ENCODE measurements at places on chromosomes 13 and 19. TPM values are rescaled to one million over a fixed set of nuclear protein-coding genes. Genes with fewer than 3 reads are reported as not detected.
A peak's percentile ranks its signal among the peaks of the same experiment; 100 is the strongest.

Gene USE1
- 47.6 TPM for polyA plus RNA-seq

- H3K27me3 ChIP-seq: no peaks in the 10 kb centered on the region
- H3K27ac ChIP-seq: no peak overlapping the region
- H3K4me3 ChIP-seq: no peak overlapping the region
- H3K4me1 ChIP-seq: no peaks in the 10 kb centered on the region
Observed at GRCh38 chr13:28573595-28574373, 78.9 kb upstream of the FLT1 start.

GRCh38 chr19:49056101-49056901 lies 1.2 kb downstream of the CGB7 start:
- H3K4me3 ChIP-seq: peak overlapping the region; percentile 32
- peaks cover 25% of the 10 kb centered on the region for H3K4me1 ChIP-seq
- peak; percentile 45 for DNase-seq
- H3K27ac ChIP-seq: no peak overlapping the region

GRCh38 chr19:54928299-54928698 lies 19.0 kb downstream of the NLRP7 start:
- H3K27ac ChIP-seq: no peak overlapping the region
- H3K27me3 ChIP-seq: no peaks in the 10 kb centered on the region
- H3K4me3 ChIP-seq: no peak overlapping the region

DNA sequence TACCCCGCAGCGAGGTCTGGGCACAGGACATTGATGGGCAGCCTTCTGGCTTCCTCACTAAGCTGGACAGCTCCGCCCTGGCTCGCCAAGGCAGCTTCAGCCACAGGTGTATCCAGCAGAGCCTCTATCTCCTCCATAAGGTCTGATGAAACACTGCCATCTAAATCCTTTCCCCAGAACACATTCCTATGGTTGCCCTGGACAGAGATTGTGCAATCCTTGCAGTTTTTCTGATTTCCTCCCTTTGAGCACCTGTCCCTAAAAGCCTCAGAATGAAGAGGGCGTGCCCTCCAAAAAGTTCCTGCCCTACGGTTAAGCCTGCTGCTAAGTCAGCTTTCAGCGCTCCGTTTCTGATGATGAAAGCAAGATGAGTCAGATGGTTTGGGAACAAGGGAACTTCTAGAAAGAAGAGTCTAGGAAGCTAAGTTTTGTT lies 21.0 kb downstream of the CLEC4M start:
- no peak overlapping the region for H3K27ac ChIP-seq
- no peaks in the 10 kb centered on the region for H3K36me3 ChIP-seq
- H3K4me3 ChIP-seq: no peak overlapping the region
- peaks cover 1% of the 10 kb centered on the region for H3K4me1 ChIP-seq
- no peak for DNase-seq

GRCh38 chr13:114105521-114106225 lies 26.8 kb downstream of the RASA3 start:
- H3K4me1 ChIP-seq: peaks cover 87% of the 10 kb centered on the region
- peak overlapping the region; percentile 41 for H3K27ac ChIP-seq
- DNase-seq: no peak
- no peak overlapping the region for H3K4me3 ChIP-seq
- H3K36me3 ChIP-seq: peaks cover 51% of the 10 kb centered on the region
- no peaks in the 10 kb centered on the region for H3K27me3 ChIP-seq

DNA sequence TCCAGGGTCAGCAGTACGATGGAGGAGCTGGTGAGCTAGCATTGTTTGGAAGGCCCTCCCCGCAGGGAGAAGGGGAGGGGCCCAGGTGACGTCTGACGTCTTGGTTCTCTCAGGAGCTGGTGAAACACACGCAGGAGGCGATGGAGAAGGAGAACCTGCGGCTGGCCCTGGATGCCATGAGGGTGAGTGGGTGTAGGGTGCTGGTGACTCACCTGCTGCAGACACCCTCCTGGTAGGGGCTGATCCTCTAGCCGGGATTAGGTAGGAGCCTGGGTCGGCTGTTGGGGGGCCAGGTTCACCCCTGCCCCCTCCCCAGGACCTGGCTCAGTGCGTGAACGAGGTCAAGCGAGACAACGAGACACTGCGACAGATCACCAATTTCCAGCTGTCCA lies 55.8 kb downstream of the VAV1 start:
- no peak for DNase-seq
- no peaks in the 10 kb centered on the region for H3K4me1 ChIP-seq
- H3K27ac ChIP-seq: no peak overlapping the region
- H3K4me3 ChIP-seq: no peak overlapping the region
- H3K27me3 ChIP-seq: no peaks in the 10 kb centered on the region
- peaks cover 82% of the 10 kb centered on the region for H3K36me3 ChIP-seq

DNA sequence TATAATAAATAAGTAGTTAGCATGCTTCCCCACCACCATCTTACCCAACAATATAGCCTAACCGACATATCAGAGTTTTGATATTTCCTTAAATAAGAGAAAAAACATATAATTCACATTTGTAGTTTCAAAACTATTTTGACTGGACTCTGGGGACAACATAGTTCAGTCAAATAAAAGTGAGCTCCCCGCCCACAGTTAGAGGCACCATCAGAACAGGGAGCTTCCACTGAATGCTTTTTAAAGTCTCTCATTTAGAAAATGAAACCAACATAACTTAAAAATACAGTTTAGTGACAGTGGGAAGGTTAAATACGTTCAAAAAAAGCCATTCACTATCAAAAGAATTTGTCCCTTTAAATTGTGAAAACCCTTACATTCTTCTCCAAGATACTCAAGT lies 92.8 kb downstream of the EPSTI1 start:
- DNase-seq: peak; percentile 27
- no peak overlapping the region for H3K27ac ChIP-seq
- no peak overlapping the region for H3K4me3 ChIP-seq
- H3K4me1 ChIP-seq: no peaks in the 10 kb centered on the region
